Activated CD4-positive, alpha-beta T cell treated with anti-CD3 and anti-CD28 coated beads, Interleukin-2, amount 50 U/mL, for 24 hours (primary cell): ENCODE measurements at places on chromosomes 5 and 9.
A peak's percentile ranks its signal among the peaks of the same experiment; 100 is the strongest.

DNA sequence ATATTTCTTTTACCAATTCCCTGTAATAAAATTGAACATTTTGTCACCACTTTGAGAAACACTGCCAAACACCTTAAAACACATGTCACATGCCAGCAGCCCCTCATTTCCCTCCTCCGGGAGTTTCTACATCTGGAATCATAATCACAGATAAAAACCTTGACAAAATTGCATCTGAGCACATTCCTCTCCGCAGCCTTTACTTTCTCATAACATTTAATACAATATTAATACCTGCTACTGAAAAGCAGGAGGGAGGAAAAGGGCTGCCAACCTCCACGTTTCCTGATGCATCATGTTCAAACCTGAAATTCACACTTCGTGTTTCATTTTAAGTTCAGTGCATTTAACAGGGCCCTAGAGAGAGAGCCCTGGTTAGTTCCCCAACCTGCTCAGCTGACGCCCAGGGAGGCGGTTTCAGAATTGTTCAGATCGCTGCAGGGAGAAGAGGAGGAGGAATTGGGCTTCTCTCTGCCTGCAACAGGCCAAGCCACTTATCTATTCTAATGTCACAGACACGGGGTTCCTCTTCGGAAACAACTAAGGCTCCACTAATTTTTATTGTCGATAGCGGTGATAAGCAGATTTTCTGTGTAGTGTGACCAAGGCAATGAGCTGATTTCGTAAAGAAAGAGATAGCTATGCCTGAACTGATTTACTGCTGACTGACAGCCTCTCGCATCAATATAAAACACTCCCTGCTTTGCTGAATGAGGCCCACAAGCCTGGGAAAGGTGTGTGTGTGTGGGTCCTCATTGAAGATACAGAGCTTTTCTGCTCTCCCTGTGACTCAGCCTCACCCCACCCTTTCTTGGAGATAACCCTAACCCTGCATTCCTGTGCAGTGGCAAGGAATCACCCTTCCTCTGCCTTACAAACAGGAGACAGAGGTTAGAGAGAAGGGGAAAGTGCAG is 4.9 kb upstream of the LHX2 start:
- DNase-seq: no peak

GRCh38 chr5:43874772-43875171 is 271.8 kb downstream of the NNT start:
- DNase-seq: no peak

- DNase-seq: no peak
Measured at GRCh38 chr5:118931564-118931963, 56.8 kb downstream of the DTWD2 start.

GRCh38 chr5:163509291-163509951 is 4.0 kb downstream of the MAT2B start:
- peak; percentile 5 for DNase-seq

GRCh38 chr5:129904667-129905472 is 605 bp downstream of the CHSY3 start:
- DNase-seq: no peak

DNA sequence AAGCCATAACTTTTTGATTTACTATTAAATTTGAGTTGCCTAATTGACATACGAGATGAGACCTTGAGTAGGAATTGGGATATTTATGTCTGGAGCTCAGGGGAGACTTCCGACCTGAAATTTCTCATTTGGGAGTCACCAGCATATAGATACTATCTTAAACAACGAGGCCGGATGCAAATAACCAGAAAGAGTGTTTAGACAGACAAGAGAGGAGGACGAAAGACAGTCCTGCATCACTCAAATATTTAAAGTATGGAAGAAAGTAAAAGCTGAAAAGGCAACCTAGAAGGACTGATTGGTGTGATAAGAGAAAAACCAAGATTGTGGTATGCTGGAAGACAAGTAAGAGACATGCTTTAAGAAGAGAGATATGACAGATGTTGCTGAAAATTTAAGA is 675.0 kb upstream of the NUDT12 start:
- DNase-seq: no peak

DNA sequence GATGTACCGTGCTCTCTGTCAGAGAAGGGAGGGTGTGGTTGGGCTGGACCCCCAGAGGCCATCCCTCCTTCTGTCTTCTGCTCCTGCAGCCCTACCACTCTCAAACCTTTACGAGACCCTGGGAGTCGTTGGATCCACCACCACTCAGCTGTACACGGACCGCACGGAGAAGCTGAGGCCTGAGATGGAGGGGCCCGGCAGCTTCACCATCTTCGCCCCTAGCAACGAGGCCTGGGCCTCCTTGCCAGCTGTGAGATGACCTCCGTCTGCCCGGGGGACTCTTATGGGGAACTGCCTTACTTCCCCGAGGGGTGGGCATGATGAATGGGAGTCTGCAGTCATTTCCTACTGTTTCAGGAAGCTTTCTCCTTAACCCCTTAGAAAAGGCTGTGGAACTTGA is 17.5 kb downstream of the TGFBI start:
- no peak for DNase-seq

DNA sequence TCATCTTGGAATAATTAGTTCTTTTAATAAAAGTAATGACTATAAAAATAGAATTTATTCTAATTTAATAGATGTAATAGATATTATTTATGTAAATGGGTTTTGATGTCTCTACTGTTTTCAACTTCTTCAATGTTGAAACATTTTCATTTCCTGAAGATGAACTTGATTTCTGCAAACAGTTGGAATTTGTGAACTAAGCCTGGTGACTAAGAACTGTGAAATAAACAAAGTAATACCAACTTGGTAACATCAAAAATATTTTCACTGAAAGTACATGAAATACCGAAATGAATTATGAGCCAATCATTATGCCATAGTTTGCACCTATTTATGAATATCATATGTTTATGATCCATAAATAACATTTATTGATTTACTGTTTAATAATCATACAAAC is 143.8 kb upstream of the FGF10 start:
- no peak for DNase-seq

GRCh38 chr5:1783216-1783554 is 16.5 kb downstream of the MRPL36 start:
- DNase-seq: no peak

DNA sequence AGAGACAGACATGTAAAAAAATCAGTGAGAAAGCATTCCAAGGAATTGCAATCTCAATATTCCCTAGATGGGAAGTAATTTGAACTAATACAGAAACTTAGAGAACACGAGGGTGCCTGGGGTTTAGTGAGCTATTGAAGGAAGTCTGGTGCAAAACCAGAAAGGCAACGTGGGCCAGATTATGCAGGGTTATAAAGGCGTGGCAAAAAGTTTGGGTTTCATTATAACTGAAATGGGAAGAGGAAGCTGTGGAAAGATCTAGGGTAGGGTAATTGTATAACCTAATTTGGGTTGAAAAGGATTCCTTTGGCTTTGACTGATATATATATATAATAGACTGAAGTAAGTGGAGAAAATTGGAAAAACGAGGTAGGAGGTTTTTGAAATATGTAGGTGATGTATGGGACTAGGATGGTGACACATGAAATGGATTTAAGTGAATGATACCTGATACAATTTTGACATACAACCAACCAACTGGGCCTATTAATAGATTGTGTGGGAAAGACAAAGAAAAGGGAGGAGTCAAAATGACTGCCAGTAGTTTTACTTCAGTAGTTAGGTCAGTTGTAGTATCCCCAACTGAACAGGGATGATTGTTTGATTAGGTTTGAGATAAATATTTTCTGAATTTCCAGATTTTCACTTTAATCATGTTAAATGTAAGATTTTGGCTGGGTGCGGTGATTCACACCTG is 65.3 kb downstream of the FAM174A start:
- no peak for DNase-seq

- no peak for DNase-seq
Measured at GRCh38 chr5:164356790-164357189, 851.4 kb downstream of the MAT2B start.

GRCh38 chr5:133245191-133246052 is 193.6 kb downstream of the HSPA4 start:
- peak; percentile 30 for DNase-seq

DNA sequence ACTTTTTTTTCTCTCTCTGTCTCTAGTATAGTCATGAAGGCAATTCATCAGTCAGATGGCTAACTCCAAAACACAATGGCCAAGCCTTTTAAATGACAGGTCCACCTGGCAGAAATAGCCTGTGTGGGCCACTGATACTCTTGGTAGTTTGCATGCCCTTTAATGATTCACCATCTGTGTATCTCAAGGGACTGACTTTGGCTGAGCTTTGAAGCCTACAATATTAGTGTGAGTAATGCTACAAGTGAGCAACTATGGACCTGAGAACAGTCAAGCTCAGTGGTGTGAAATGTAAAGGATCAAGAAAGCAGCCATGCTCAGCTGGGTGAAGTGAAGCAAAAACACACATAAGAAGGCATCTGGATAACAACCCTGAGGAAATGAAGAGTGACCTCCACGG is 506.9 kb downstream of the TLE1 start:
- no peak for DNase-seq

DNA sequence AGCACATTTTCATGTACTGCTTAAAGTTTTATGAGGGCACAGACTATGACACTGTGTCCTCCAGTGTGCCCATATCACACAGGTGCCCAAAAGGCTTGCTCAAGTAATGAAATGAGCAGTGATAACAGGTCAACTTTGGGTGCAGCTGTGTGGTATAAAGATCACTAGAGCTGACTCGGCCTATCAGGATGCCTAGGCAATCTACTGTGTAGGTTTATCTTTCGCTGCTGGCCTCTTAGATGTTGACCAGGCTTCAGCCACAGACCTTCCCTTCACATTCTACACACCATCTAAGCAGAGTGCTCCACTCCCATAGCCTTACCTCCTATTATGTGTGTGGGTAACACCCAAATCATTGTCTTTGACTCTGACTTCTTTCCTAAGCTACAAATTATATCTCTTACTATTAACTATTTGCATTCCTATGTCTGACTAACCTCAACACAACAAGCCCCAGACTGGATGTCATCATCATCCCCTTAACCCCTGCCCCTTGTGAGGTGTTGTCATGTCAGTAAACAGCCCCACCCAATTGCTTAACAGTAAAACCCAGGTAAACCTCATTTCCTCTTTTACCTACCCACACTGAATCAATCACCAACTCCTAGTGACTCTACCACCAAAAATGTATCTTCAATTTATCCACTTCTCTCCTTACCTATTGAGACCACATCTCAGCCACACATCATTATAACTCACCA is 2.5 kb downstream of the SREK1IP1 start:
- no peak for DNase-seq

DNA sequence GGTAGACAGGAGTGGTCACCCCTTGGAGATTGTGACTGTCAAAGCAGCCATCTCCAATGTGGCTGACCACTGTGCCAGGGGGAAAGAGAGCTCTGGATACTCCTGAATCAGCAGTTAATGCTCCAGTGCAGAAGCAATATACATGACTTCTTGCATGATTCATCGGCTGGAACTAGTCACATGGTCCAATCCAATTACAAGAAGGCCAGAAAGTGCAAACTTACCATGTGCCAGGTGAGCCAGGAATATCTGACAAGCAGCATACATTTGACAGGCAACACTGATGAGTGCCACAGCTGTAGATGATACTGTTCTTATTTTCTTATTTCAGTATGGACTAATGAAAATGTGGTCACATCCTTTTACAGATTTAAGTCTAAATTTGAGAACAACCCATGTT is 440.0 kb upstream of the MPDZ start:
- DNase-seq: no peak

DNA sequence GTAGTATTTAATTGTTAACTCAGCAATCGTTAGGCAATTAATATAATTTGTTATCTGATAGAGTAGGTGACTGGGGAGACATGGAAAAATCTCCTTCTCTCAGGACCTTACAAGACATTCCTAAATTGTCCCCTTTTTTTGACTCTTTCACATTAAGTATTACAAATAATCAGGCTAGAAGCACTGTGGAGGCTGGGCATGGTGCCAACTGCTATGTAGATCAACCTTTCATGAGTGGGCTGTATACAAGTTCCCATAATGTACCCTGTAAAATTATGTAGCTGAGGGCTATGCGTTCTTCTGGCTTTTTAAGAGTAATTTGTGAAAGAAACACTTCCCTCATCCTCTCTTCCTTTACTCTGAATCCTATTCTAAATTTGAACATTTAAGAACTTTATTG is 140.2 kb downstream of the NFIB start:
- DNase-seq: no peak

- DNase-seq: peak; percentile 10
Measured at GRCh38 chr5:177553671-177554429, 513 bp downstream of the FAM193B start.

DNA sequence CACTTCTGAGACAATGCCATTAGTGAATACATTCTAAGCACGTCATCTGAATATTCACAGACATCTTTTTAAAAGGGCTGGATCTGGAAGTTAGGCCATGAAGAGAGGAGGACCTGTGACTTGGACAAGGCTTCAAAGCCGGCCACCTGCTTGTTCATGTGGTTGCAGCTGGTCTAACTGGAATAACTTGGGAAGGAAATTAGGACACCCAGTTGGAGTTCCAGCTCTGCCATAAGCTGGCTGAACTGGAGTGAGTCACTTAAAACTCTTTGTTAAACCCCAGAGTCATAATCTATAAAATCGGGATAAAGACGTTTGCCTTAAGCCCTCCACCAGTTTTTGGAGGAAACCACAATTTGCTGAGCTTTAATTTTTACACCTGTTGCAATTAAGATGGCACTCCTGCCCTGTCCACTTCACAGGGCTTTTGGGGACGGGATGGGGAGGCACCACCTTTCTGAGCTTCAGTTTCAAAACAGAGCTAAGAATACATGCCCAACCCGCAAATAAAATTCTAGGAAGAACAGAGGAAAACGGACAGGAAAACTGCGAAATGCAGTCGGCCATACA is 536 bp upstream of the STX17 start:
- no peak for DNase-seq

DNA sequence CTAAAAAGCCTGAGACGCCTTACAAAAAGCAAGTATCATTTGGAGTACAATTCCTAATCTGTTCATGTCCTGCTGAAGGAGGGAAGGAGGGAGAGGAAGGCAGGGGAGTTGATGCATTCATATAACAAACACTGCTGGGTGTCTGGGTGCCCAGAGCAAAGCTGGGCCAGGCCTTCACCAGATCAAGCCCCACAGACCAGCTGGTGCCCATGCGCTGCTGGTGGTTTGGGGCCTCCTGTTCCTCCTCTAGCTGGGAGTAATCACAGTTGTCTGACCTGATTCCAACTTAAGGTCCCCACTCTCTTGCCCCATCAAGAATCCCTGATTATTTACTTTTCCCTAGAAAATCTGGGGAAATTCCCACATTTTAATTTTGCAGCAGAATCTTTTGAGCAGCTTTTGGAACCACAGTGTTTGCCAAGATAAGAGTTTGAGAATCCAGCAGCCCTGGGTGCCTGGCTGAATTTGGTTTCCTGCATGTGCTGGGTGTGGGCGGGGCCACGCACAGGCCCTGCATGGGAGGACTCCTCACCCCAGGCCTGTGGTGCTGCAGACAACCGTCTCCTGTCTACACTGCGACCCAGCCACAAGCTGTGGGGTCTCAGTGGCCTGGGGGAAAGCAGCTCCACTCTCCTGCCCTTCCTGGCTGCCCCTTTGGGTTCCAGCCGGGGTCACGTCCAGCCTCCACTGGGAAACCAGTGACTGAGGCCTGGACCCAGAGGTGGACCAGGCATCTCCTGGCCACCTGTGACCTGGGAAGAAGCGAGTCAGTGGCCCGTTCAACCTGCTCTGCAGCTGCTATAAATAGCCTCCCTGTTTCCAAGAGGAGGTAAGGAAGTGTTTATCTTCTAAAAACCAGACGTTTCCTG is 47.5 kb downstream of the NEURL1B start:
- DNase-seq: peak; percentile 28

GRCh38 chr5:130337179-130337888 is 433.1 kb downstream of the CHSY3 start:
- DNase-seq: no peak

GRCh38 chr5:157857816-157858526 is 974 bp downstream of the CLINT1 start:
- DNase-seq: no peak
